ENCODE measurements at places on chromosomes 4 and X.

DNA sequence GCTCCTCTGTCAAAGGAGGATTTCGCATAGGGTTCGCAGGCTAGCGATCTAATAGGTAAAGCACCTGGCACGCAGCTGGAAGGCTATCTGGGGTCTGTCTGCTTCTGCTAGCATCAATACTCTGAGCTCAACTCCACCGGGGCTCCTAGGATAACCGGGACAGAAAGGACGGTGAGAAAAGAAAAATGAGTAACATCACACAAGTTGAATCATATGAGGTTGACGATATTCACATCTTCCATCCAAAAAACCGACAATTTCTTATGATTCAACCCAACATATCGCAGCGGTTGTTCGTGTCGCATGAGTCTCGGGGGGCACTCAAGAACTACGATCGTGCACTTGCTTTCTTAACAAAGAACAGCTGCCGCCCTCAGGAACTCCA is 1.8 kb downstream of the PROM1 start:
- DNase-seq = no peak

GRCh38 chr4:23923141-23923540 is 33.3 kb upstream of the PPARGC1A start:
- no peak for DNase-seq

DNA sequence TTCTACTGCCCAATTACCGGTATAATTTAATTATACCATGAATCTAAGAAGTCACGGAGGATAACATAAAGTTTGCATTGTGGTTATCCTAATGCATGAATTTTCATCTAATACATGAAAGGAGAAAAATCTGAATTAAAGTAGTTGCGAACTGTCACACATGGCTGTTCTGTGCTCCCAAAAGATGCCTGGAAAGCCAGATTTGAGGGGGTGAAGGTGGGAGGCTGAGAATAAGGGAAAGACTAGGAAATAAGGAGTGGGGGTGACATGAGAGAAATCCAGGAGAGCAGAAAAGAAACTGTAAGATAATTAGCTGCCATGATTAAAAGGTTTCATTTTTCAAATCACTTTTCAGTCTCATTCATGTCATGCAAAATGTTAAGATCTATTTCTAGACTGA is 1582.7 kb downstream of the STIM2 start:
- no peak for DNase-seq

GRCh38 chrX:87578978-87579377 is 61.4 kb downstream of the KLHL4 start:
- no peak for DNase-seq

- no peak for DNase-seq
Measured at GRCh38 chr4:119228406-119228805, 15.9 kb downstream of the USP53 start.

GRCh38 chrX:99308302-99308701 is 1101.8 kb downstream of the PCDH19 start:
- DNase-seq = no peak

GRCh38 chrX:87045352-87045751 is 472.2 kb upstream of the KLHL4 start:
- no peak for DNase-seq

DNA sequence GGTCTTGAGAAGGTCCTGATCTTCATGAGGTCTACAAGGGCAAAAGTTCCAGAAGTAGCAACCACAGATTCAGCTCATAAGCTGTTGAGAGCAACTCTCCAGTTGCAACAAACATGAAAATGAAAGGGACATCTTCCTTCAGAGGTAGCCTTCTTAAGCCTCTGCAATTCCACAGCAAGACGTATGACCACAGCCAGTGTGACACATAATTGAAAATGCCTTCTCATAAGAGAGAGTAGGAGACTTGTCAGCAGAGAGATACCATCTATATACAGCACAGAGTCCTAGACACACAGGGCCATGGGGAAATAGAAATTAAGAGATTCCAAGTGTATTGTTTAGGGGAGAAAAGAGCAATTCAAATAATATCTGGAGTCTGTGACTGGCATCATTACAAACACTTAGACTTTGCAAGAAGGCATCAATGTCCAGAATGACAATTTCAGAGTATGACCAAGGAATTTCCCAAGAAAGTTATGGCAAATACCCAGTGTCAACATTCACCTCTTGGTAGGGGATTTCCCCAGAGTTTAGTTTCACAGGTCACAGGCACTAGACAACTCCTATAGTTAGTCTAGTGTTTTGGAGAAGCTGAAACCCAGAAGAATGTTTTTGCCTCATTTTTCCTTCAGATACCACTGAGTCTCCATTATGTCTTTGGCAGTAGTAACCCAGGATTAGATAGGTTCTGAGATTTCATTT is 340.3 kb downstream of the ZNF674 start:
- DNase-seq = no peak

DNA sequence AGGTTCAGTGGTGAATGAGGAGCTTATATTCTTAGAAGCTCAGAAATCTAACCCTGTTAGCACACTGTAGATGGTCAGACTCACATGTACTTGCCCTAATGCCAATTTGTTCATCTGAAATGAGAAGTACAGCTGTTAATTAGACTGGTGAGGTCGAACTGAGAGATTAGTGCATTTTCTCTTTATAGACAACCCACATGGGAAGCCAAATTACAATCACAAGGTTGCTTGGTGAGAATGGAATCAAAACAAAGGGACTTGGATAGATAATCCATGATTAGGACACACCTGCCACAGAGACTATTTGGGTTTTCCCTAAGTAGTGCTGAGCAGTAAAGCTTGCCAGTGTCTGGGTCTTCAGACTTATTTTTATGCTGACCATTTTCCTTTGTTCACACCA is 88.3 kb downstream of the POLA1 start:
- DNase-seq = no peak

DNA sequence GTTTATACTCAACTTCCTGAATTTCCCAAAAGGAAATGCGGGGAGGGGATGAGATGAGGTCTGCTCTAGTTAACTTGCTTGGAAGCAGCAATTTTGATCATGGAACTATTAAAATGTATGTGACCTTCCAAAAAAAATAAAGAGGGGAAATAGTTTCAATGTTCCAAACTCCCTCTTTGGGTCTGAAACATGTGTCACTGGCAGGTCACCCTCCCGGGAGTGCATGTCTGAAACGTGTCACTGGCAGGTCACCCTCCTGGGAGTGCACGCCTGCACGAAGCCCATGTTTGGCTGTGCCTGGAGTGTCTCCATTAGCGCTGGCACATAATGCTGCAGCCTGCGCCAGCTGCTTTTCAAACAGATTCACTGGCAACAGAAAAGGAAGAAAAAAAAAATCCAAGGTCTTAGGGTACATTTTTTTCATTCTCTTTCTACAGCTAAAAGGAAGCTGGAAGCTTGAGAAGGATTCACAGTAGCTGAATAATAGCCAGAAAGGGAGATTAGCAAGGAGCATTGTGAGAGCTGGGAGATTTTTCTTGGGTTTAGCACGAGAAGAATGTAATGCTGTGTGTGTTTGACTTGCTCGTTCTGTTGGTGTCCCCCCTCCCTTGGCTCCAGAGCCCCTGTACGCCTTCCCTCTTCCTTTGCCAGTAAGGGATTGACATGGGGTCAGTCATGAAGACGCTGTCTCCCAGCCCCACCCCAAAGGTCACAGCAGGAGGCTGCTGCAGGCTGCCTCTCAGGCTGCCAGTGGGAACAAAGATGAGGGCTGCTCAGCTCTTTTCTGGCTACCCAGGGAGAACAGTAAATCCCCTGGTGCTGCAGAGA is 39.2 kb upstream of the TLR3 start:
- DNase-seq = peak; percentile 4

- no peak for DNase-seq
Measured at GRCh38 chrX:70386235-70386634, 36.9 kb upstream of the GDPD2 start.

- DNase-seq = no peak
Measured at GRCh38 chrX:103367502-103367901, 8.8 kb upstream of the BEX3 start.

DNA sequence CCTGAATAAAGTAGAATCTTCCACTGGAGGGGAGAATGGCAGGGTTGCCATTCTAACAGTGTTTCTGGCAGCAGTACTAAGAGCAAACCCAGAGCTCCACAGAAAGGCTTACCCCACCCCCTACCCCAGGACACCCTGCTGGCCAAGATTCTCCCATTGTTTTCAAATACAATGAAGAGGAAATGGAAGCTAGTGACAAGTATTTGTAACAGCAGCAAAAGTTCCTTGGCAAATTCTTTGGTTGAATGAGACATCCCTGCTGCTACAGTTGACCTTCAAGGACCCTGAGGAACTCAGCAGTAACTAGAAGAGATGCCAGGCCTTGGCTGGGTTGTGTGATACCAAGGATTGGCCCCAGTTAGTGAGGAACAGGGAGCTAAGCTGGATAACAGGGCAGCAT is 124.2 kb upstream of the DGKK start:
- DNase-seq = no peak

GRCh38 chr4:4443821-4444220 is 56.9 kb downstream of the NSG1 start:
- DNase-seq = no peak

GRCh38 chr4:92477298-92477697 is 173.5 kb downstream of the GRID2 start:
- DNase-seq = no peak

GRCh38 chr4:134798573-134798972 is 597.0 kb upstream of the PABPC4L start:
- DNase-seq = no peak

- DNase-seq = no peak
Measured at GRCh38 chrX:41353985-41354384, 20.0 kb downstream of the DDX3X start.

GRCh38 chr4:108425988-108426387 is 194.4 kb upstream of the RPL34 start:
- no peak for DNase-seq

- no peak for DNase-seq
Measured at GRCh38 chr4:20084488-20084887, 167.2 kb upstream of the SLIT2 start.

DNA sequence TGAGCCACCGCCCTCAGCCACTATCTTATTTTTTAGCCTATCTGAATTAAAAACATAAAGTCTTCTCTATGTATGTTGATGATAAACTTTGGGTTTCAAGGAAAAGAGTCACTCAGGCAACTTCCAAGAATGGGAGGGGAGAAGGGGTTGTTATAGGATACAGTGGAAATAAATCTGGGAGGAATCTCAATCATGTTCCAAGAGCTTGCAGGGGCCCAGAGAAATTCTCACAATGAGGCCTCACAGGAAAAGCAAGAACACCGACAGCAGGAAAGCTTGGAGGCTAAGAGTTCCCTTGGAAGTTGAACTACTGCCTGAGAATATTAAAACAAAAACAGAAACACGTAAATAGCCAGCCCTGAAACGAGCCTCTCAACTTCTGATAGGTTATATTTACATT is 384.6 kb upstream of the IGFBP7 start:
- DNase-seq = no peak

- DNase-seq = no peak
Measured at GRCh38 chr4:132530861-132531260, 618.2 kb upstream of the PCDH10 start.

DNA sequence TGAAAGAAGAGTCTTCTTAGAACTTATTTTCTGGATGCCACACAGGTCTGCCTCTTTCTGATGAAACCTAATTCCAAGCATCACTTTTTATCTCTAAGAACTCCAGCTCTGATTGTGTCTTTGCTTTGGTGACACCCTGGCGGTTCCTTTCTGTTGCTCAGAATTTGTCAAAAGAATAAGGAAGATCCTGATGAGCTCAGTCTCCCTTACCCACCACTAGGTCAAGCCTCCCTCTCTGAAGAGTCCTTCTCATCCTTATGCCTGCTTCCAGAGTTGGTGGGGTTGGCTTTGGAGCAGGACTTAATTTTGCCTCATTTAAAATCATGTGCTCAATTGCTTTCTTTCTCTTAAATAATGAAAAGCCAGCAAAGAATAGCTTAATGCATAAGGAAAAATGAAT is 31.5 kb upstream of the RPL34 start:
- DNase-seq = no peak
